ENCODE measurements at places on chromosomes 2 and 18.

DNA sequence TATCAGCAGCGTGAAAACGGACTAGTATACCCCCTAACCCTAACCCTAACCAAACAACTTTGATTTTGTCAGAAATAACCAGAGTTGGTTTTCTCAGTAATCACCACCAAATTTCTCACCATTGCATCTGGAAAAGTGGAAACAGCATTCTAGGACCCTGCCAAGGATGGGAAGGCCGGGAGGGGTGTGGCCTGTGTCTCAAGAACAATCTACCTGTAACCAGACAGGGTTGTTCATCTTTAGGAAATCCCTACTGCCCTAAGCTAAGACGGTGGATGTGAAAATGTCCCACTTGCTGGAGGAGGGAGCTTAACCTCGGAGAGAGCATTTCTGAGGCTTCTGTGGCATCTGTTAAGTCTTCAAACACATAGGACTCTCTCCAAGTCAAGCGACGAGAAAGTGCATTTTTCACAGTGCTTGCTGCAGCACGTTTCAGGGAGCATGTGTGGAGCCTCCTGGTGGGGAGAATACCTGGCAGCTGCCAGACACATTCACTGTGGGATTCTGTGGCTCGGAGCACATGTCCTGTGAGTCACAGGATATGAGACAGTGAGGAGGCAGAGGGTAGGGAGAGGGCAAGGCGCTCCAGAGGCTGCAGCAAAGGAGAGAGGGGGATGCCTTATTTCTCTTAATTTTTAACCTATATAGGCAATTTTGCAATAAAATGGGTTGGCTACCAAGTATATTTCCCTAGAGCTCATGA is 207.5 kb downstream of the SPP2 start:
- no peak for DNase-seq

GRCh38 chr18:26710470-26711096 is 154.9 kb downstream of the AQP4 start:
- no peak for DNase-seq

GRCh38 chr2:180124273-180125139 is 117.4 kb upstream of the CWC22 start:
- no peak for DNase-seq

GRCh38 chr2:10977621-10978020 is 65.9 kb downstream of the KCNF1 start:
- no peak for DNase-seq

GRCh38 chr18:40935423-40935822 is 1019.6 kb upstream of the PIK3C3 start:
- DNase-seq: no peak

GRCh38 chr2:210158236-210158635 is 13.0 kb downstream of the KANSL1L start:
- DNase-seq: no peak

GRCh38 chr18:59865241-59865986 is 34.4 kb upstream of the PMAIP1 start:
- DNase-seq: no peak

DNA sequence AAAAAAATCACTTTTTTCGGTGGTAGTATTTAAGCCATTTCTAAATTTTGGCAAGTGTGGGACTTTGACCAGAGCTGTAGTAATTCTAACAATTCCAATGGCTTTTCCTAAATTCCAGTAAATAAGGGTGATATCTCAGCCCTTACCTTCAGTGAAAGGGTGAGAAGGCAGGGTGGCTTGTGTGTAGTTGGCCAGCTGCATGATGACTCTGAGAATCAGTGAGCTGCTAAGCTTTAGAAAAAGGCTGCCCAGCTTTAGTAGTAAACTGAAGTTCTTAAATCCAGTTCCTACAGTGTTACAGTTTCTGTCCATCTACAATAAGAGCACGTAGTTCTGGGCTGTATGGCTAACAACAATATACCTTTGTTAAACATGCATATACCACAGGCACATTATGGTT is 42.0 kb downstream of the OXER1 start:
- DNase-seq: no peak

DNA sequence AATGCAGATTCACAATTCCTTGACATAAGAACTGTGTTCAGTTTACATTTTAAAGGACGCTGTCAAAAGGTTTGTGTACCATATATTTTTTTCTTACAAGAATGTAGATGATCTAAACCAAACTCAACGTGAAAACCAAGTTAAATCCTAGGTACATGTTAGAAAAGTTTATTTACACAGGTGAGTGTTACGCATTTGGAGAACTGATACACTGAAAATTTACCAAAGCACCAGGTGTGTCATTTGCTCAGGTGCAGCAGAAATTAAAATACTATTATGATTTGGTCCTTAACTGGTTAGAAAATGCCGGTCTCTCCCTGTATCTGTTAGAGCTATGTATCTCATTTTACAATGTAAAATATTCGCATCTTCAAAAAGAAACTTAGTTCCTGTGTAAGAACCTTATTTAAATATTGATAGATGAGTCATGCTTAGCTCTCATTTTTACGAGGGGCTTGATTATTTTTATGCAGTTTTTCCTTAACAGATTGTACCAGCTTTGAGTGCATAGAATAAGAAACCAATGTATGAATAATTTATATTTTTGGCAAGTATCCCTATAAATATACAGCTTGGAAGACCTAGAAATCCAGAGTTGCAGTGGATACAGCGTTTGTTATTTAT is 25.1 kb downstream of the MFF start:
- DNase-seq: no peak

DNA sequence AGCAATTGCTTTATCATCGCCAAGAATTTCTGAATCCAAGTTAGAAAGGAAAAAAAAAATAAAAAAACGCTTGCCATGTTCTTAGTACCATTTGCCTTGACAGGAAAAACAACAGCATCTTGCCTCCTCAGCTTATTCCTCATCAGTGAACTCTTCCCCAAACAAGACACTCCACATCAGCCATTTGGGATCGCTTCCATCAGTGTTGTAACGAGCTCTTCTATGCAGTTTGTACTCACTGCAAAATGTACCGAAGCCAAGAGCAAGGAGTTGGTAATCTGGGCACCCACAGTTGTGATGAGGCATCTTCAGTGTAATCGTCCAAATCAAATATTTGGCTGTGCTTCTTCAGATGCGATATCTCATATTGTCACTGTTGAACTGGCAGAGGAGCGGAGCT is 503.7 kb downstream of the TMEM182 start:
- DNase-seq: no peak

GRCh38 chr2:97734061-97735051 is 21.0 kb downstream of the ZAP70 start:
- no peak for DNase-seq

DNA sequence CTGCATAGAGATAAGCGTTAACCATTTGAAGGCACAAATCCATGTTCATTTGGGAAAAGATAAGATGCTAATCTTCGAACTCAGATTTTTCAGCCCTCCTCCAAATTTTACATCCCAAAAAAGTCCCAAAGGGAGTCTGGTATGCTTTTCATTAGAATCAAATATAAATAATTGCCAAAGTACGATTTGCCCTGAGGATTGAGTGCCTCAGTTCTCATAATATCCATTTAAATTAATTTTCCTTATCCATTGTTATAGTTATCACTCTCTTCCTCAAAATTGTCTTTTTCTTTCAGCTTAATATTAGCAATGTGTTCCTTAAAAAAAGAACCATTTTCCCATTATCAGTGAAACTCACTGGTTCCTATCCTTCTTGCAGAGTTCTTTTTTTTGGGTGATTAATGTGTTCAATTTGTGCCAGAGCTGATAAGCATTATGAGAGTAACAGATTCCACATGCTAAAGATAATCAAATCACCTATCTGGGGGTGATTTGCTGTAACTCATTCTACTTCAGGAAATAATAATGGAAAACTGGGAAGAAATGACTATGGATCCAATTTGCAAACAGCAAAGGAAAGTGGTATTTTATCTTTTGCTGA is 686 bp downstream of the HNMT start:
- DNase-seq: no peak

GRCh38 chr2:184215745-184216144 is 382.6 kb upstream of the ZNF804A start:
- DNase-seq: no peak

DNA sequence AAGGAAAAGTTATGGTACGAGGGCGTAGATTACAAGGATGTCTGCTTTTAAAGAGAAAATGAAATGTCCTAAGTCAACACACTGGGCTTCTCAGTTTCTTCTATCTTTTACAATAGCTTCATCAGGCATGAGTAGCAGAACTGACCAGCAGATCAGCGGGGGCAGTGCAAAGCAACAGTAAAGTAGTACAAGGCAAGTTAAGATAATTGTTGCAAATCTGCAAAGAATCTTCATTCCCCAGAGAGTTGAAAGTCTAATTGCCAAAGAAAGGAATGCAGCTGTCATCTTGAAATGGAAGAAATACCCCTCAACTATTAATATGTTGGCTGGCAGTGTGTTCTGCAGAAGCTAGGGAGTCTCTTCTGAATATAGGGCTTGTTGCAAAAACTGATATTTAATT is 60.2 kb upstream of the SLC39A10 start:
- no peak for DNase-seq

GRCh38 chr2:2845267-2845666 is 514.2 kb upstream of the MYT1L start:
- no peak for DNase-seq

DNA sequence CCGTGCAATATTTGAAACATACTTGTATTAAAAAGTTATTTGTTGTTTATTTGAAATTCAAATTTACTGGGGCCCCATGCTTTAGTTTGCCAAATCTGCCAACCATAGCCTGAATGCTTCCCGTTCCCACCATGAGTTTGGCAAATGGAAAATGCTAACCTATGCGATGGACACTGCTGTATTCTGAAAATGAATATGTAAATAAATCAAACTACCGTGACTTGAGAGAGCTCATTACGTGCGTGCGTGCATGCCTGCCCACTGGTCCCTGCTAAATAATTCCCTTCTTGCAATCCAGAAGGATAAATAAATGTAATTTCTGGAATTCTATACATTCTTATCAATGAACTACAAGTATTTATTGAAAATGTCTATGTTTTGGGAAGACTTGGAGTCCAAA is 3.2 kb downstream of the BOD1L2 start:
- DNase-seq: no peak

DNA sequence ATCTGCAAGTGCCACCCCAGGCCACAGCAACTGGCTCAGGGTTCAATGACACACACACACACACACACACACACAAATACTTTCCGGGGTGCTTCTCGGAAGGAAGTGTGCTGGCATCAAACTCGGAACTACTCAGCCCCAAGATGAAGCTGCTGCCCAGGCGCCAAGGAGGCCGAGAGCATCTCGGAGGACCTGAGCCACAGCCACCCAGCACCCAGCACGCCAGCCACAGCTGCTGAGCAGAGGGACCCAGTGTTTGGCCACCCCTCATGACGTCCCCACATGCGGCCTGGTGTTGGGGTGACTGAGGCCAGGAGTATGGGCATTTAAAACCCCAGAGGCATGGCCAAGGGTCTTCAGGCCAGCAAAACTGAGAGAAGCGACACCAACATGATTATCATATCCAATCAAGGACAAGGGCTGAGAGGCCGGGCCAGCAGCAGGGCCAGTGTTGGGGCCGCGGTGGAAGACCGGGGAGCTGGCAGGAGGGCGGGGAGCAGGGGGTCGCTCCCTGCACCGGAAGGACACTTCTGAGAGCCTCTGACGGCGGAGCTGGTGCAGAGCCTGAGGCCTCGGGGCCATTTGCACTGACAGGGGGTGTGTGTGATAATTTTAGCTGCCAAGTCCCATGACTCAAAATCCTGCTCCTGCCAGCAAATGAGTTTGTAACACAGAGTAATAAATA is 61.8 kb downstream of the BIN1 start:
- DNase-seq: no peak

- DNase-seq: no peak
Measured at GRCh38 chr2:17657759-17658158, 95.9 kb downstream of the SMC6 start.

DNA sequence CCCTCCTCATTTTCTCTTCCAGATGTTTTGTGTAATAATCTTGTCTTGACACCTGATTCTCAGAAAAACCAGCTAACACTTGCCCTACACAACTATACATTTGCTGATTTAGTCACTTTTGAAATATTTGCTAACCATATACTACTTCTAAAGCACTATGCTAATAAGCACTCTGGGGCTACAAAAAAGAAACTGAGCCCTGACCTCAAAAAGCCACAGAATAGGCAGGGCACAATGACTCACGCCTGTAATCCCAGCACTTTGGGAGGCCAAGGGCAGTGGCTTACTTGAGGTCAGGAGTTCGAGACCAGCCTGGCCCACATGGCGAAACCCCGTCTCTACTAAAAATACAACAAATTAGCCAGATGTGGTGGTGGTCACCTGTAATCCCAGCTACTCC is 266.0 kb downstream of the RAD51AP2 start:
- no peak for DNase-seq

Measured in neural crest cell (in vitro differentiated cells).